ENCODE measurements at places on chromosomes 13 and 19.

DNA sequence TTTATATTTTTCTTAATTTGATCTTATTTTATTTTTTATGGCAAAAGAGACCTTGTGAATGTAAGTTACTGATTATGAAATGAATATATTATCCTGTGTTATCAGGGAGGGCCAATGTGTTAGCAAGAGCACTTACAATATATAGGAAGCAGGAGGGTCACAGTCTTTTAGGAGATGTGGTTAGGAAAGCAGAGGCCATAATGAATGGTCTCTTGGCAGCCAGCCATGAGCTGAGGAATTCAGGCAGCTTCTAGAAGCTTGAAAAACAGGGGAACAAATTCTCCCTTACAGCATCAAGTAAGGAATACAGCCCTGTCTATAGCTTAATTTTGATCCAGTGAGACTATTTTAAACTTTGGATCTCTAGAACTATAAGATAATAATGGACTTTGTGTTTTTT lies 2374.6 kb downstream of the PCDH9 start:
- no peak for DNase-seq

DNA sequence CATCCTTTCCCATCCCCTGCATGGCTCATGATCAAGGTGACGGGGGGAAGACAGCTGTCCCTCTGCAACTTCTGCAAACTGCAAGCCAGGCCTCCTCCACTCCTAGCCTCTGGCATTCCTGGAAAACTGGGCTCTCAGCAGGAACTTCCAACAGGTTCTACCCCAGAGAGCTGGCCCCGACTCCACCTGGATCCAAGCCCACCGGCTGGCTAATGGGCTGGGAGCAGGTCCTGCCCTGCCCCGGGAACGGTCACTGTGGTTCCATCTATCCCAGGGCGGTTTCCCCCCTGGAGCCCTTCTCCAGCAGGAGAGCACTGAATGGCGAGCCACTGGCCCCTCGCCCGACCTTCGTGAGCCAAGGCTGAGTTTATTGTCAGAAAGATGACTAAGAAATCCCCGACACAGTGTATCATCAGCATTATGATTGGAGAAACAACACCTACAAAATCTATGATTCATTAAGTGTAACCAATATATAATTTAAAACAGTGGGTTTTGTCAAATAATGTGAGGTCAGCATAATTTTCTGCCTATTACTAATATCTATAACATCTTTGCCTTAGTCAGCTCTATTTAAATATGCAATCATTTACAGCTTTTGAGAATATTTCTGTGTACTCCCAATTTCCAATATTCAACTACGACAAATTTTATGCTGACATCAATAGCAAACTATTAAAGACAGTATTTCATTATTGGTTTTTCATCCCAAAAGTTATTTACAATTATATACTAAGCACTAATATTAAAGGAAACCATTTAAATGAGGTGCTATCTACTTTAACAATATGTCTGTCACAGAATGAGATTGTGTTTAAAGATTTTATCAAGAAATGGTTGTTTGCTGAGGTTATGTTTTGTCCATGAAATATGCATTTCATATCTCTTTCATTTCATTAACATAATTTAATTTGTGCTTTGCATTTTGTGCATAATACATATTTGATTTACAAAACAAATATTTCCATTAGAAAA lies 133.0 kb downstream of the URI1 start:
- DNase-seq = no peak

DNA sequence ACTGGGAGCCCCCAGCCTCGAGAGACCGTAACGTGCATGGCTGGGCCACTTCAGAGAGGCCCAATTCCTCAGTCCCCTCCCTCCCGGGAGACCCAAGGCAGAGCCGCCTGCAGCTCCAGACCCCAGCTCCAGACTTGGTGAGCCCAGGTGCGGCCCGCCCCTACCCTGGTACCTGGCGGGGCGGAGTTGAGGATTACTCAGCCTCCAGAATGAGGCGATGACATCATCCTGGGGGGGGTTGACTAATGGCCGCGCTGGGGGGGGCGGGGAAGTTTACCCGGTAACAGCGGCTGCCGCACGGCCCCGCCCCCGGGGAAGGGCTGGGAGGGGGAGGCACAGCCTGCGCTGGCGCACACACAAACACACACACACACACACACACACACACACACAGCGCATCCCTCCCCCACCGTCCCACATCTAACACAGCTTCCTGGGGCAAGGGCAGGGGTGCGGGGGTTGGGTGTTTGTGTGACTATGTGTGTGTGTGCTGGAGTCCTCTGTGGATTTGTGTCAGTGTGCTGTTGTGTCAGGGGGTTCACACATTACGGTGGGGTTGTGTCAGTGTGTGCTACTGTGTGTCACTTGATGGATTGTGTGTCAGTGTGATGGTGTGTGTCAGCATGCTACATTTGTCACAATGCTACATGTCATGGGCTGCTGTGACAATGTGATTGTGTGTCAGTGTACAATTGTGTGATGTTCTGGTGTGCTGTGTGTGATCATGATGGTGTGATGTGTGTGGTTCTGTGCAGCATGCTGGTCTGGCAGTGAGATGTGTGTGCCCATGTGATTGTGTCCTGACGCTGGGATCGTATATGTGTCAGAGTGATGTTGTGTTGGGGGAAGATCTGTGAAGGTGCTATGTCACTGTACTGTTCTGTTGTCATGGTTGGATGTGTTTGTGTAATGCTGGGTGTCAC lies 10.3 kb upstream of the BBC3 start:
- no peak for DNase-seq

GRCh38 chr19:57689750-57690149 lies 8.0 kb downstream of the ZNF551 start:
- no peak for DNase-seq

DNA sequence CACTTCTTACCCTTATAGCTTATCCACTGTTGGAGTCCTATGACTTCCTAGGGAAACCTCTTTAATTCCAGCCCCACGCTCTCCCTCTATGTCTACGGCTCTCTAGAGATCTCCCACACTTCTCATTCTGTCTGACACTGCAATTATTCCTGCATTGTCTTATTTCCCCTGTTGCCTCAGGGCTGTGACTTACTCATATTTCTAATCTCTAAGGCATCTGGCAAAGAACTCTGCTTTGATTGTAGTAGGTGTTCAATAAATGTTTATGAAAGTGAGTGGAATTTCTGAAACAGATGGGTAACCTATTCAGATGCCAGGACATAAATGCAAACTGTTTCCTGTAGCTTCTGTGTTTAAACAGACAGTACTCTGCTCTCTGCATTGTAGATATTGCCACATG lies 102.4 kb upstream of the SERTM1 start:
- no peak for DNase-seq

DNA sequence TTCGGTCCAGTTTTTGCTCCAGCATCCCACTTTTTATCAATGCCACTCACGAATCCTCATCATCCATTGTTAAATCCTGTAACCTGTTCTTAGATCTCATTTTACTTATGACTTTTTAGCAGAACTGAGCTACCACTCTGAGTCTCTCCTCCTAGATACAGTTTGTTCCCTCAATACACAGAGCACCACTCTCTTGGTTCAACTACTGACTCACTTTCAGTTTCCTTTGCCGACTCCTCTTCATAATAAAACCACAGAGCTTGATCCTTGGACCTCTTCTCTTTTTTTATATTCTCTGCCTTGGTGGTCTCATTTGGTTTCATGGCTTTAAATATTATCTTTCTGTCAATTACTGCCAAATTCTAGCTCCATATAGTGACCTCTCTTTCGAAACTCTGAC lies 150.3 kb downstream of the SLITRK5 start:
- DNase-seq = no peak

DNA sequence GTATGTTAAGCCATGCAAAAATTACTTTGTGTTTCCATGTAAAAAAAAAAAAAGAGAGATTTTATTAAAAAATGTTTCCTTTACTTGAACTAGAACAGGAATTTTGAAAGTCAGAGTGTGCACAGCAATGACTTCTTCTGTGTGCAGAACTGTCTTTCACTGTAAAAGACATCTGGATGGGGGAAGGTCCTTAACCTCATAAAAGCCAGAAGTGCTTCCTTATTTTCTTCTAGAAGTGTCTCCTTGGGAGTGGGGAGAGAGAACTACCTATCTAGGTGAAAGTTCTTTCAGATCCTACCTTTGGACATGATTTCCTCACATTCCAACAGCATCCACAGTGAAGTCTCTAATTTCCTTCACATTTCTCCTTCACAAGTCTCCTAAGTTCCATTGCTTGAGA lies 360.3 kb downstream of the FGF14 start:
- no peak for DNase-seq

- no peak for DNase-seq
These were observed 66.0 kb upstream of the FREM2 start for GRCh38 chr13:38620876-38621275.

- DNase-seq = no peak
These were observed 68.2 kb downstream of the RASL11A start for GRCh38 chr13:27338816-27339215.

- peak; percentile 69 for DNase-seq
These were observed at the start of gene LRCH1 for GRCh38 chr13:46552889-46553520. Gene LRCH1 (plus strand): TSS chr13:46553170. CDS start chr13:46553397, 227 bp downstream.

- no peak for DNase-seq
These were observed 71.9 kb downstream of the CHST8 start for GRCh38 chr19:33693678-33694077.

GRCh38 chr13:114212158-114212495 lies 22.6 kb upstream of the CDC16 start:
- DNase-seq = no peak

DNA sequence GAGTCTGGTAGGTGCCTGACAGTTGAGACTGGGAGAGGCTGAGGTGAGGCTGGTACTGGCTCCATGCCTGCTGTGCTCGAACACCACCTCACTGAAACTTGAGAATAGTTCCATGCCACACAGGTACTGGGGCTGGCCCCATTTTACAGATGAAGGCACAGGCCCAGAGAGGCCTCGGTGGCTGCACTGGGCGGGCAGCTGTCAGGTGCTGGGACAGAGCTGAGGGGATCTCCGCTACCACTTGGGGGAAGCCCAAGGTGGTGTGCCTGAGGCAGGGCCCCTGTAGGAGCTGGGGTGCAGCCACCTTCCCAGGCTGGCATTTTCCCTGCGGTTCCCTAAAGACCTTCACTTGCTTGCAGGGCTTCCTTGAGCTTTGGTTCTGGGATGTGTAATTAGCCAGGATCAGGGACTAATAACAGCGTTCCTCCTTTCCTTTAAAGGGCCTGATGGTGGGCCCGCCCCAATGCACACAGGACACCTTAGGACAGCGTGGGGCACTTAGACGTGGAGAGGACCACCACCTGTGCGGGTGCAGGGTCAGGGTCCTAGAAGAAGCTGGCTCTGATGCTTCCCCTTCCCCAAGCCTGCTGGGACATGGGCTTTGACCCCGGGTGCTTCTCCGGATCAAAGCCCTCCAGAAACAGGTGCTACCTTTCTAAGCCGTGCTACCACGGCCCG lies 23.6 kb downstream of the CAPN12 start:
- no peak for DNase-seq

GRCh38 chr13:34201050-34201913 lies 383.3 kb downstream of the RFC3 start:
- DNase-seq = no peak

- no peak for DNase-seq
These were observed 68.7 kb downstream of the LIG4 start for GRCh38 chr13:108146642-108147041.

DNA sequence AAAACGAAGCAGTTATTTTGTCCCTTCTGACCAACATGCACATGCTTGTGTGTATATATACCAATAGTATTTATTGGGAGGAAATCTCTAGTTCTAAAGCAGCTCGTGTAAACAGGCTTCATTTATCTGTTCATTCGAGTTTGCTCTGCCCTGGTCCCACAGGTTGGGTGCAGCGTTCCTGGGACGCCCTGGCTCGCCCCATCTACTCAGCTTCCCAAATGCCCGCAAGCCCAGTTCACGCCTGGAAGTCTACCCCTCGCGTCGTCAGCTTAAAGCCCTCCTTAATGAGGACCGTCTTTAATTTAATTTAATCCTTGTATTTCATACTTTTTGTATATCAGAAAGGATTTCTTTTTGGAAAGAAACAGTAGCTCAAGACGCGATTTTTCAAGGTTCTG lies 604 bp downstream of the THSD1 start:
- DNase-seq = no peak

DNA sequence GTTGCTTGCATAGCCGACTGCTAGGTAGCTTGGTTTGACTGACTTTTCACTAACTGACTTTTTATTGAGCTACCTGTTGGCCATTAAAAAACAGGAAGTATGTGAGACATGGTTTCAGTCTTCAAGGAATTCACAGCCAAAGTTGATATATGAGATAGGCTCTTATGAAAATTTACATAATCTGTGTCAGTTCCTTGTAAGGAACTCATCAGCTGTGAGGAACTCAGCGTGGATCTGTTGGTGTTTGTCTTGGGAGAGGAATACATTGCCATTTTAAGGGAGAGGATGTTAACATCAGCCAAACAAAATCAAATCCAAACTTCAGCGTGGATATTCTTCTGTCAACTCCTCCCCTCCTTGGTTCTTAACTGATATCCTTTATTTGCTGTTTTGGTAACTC lies 2.0 kb downstream of the RNF113B start:
- no peak for DNase-seq

- no peak for DNase-seq
These were observed 94.1 kb downstream of the ATP11A start for GRCh38 chr13:112783978-112784371.

DNA sequence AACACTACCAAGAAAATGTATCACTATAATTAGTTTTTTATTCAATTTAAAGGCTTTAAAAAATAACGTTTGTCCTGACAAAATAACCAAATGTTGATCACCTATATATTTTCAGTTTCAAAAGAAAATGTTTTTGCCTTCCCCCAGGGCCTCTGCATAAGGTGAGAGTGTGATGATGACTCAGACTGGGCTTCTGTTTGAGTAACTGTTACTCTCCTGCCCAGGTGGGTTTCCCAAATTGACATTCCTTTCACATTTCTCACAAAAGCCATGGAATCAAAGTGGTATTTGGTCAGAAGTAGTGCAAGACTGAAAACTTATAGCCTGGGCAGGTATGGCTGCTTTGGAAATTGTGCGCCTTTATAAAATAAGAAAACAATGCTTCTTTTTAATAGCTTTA lies 180.6 kb downstream of the COG6 start:
- no peak for DNase-seq

DNA sequence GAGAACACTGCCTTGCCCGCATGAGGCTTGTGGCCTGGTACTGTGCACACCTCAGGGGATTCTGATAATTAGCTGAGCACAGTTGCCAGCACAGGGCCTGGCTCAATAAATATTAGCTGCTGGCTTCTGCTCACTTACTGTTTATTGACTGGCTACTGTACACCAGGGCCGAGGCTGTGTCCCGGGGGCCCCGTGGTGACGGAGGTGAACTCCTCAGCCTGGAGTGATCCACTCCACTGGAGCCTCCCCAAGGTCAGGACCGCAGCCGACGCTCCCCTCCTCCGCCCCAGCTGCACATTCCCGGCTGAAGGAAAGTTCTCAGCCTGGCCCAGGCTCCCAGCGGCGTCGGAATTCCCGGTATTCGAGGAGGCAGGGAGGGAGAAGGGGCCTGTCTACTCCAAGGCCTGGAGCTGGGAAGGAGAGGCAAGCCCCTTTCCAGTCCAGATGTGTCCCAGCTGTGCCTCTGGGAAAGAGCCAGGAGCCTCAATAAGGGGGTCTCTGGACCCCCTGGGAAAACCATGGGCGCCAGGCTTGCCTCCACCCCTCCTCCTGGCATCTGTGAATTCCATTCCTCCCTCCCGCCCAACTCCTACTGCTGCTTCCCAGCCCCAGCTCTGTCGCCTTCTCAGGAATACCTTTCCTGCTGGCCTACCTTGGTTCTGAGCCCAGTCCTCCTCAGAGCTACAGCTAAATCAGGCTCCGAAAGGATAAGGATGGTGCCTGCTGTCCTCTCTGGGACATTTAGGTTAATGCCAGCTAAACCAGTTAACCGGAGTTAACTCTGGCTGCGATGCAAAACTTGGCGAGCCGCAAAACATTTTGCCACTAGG lies 7.3 kb downstream of the RPS16 start:
- DNase-seq = no peak

Data from esophagus squamous epithelium (tissue), 5 donors.